Common myeloid progenitor, CD34-positive (primary cell): ENCODE measurements at places on chromosomes 6 and 20.

- DNase-seq = no peak
Observed at GRCh38 chr6:101666256-101666655, 272.7 kb downstream of the GRIK2 start.

DNA sequence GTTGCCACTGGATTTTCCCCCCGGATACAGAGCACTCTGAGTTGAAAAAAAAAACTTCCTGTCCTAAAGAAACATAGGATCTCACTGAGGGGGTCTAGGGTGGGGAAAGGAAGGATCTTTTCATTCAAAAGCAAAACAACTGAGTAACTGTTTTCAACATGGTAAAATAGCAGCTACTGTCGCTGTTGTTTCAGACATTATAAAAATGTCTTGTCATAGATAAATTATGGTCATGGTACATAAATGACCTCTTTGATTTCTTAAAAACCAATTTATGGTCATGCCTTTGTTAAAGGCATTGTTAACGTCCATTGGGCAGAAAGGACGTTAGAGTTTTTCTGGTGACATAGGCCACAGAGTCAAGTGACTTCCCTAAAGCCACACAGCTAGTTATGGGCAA is 180.4 kb upstream of the DTNBP1 start:
- no peak for DNase-seq

DNA sequence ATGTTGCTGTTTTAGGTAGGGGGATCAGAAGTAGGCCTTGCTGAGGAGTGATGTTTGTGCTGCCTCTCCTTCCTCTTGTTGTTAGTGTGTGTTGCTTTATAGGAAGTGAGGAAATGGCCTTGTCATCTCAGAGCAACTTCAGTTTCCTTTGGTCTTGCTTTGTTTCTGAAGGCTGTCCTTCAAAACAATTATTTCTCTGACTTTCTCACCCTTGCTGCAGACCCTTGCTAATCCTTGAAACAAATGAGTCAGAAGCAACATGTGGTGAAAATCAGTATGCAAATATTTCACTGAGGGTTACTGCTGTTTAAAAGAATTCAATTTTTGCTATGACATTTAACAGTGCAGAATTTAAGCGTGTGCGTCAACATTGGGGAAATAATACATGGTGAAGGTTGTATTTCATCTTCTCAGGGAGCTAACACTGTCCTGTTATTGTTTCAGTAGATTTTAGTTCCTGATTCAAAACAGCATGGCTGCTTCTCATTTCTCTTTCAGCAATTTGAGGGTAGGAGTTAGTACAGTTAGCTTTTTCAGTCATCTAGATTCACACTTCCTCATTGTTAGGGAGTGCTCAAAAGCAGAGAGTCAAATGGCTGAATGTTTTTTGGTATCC is 13.8 kb downstream of the RNF144B start:
- peak; percentile 68 for DNase-seq

DNA sequence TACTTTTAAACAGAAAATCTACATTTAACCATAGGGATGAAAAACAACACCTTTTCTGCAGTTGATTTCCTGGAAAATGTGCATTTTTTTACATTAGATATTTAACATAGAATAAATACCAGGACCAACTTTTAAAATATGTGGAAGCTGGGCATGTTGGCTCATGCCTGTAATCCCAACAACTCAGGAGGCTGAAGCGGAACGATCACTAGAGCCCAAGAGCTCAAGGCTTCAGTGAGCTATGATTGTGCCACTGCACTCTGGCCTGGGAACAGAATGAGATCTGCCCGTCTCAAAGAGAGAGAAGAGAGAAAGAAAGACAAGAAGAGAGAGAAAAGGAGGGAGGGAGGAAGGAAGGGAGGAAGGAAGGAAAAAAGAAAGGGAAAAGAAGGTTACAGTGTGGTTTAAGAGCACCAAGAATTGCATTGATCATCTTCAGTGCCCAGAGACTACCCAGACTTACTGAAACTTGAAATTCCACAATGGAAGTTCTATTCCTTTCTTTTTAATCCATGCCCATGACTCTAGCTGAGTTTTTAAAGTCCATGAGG is 189.4 kb upstream of the ARID1B start:
- no peak for DNase-seq

GRCh38 chr6:155544677-155545076 is 89.0 kb upstream of the NOX3 start:
- no peak for DNase-seq

DNA sequence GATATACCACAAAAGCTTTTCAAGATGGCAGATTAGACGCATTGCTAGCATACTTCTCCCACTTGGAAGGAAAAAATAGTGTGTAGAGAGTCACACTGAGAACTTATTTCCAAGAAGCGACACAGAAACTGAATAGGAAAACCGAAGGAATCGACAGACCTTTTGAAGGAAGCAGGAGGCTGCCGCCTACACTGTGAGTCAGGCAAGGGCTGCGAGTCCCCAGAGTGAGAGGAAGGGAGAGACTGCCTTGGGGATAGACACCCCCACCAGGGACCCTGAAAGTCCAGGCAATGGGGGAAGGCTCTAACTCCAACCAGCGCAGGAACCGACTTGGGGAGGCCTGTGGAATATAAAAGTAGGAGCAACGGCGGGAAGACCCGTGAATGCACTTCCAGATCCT is 53.7 kb upstream of the SIRPG start:
- DNase-seq = no peak

GRCh38 chr6:89035252-89036101 is 45.1 kb upstream of the PNRC1 start:
- no peak for DNase-seq
